ENCODE measurements at places on chromosomes 1 and 21.

DNA sequence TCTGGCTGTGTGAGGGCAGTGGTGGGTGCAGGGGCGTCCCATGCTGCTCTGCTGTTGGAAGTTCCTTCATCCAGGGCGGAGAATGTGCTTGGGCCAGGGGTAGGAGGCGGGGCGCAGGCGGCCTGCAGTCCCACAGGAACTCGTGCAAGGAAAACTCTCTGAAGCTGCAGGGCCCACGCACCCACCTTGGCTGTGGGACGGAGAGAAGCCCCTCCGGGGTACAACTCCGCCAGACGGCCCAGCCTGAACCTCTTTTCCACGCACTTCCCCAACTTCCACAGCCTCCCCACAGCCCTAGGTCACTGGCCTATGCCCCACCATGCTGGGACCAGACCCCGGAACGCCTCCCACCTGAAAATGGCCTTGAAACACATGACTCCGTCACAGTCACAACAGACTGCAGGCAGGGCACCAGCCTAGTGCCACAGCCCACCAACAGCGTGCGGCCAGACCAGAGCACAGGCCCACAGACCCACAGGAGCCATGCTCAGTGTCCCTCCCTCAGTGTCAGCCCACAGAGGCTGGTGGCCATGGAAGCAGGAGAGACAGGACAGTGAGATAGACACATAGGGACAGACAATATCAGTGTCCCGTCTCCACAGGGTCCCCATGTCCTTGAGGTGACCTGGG, 47.8 kb downstream of the WNT9A start:
- DNase-seq: no peak

DNA sequence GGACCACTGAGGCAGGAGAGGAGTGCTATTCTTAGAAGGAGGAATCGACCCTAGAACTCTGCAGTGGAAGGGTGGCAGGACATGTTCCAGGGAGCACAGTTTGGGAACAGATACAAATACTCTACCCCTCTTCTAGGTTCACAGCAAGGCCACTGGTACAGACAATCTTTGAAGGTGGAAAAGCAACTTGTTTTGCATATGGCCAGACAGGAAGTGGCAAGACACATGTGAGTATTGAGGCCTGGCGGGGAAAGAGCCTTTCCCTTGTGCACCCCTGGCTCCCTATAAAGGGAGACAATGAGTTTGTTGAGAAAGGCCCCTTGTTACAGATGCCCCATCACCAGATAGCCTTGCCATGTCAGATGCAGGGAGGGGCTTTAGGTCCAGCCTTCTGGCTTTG, 17.8 kb downstream of the KIF2C start:
- no peak for DNase-seq

DNA sequence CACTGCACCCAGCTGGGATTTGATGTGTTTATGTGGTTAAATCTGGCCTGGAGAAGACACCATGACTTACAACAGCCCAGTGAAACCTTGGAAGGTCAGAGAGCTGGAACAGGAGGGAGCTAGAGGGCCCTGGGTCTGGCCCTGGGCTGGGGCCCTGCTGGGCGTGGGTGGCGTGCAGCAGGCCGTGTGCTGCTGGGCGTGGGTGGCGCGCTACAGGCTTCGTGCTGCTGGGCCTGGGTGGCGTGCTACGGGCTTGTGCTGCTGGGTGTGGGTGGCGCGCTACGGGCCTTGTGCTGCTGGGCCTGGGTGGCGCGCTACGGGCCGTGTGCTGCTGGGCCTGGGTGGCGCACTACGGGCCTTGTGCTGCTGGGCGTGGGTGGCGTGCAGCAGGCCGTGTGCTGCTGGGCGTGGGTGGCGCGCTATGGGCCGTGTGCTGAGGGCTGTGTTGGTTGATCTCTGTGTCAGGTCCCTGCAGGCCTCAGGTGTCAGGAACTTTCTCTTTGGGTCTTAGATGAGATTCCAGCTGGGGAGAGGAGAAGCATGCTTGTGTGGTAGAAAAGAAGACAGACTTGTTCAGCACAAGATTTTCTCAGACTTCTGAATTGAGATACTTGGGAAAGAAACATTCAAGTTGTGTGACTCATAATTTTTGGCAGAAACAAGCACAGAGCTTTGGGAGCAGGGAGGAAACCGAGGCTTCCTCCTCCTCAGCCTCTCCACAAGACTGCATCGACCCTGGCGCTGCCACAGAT, 66.0 kb downstream of the COL18A1 start:
- DNase-seq: no peak

GRCh38 chr1:107142666-107143065, 1.8 kb downstream of the NTNG1 start:
- DNase-seq: no peak

DNA sequence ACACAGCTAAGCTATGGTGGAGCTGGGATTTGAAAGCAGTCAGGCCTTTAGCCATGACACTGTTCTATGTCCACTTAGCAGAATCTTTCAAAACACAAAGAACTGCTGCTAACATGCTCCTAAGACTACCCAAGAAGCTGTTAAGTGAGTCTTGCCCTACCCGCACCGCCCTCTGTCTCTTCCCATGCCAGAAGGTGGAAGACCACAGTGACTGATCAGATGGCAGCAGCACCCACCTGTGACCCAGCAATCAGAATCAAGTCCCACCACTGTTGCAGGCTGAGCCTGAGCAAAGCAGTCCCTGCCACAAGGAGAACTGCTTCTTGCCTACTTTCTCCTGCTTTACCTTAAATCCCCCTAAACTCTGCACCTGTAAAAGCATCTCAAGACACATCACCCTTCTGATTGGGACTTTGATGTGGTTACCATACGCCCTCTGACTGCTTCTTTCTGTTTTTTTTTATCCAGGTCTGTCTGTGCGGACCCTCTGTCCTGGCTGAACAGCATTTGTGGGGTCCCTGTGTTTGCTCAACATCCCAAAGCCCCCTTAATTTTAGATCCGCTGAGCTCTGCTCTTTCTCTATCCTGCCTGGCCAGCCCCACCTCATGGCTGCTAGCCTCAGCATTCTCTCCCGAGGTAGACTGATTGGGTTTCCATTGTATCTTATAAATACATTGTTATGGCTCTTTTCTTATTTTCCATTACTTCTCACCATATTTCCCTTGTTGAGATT, 16.0 kb downstream of the IRF2BP2 start:
- DNase-seq: no peak

GRCh38 chr1:4969556-4970129, 315.2 kb downstream of the AJAP1 start:
- no peak for DNase-seq

GRCh38 chr1:225654277-225654597, 1.3 kb upstream of the ENAH start:
- DNase-seq: no peak

- DNase-seq: no peak
Measured at GRCh38 chr1:42953182-42954180, 5.2 kb downstream of the SLC2A1 start.

DNA sequence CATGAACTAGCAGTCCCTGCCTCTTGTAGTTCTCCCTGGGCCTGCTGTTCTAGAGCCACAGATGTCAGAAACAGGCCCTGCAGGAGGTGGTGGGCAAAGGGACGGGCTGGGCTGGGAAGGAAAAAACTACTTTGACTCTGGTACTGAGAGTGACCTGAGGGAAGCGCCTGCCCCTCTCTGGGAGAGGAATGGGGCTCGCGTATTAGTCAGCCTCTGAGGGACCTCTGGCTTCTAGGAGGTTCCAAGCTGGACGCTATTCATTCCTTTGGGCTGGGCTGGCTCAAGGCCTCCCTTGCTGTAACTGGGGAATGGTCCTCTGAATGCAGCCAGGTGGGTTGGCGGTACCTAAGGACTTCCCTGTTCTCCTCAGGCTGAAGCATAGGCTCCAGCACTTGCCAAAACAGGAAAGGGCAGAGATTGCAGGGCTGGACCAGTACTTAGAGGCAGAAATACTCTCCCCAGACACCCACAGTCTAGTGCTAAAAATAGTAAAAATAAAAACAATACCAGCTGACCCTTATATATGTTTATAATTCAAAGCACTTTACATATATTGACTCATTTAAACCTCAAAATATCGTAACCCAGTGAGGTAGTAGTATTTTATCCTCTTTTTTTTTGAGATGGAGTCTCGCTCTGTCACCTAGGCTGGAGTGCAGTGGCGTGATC, 7.1 kb downstream of the POMGNT1 start:
- DNase-seq: no peak

- DNase-seq: no peak
Measured at GRCh38 chr1:110565565-110565964, 40.6 kb downstream of the KCNA2 start.

- DNase-seq: no peak
Measured at GRCh38 chr1:205061665-205062069, 18.7 kb downstream of the CNTN2 start.

- DNase-seq: no peak
Measured at GRCh38 chr1:33195556-33195955, 13.7 kb upstream of the TRIM62 start.

GRCh38 chr1:193649587-193649986, 463.2 kb upstream of the B3GALT2 start:
- no peak for DNase-seq

DNA sequence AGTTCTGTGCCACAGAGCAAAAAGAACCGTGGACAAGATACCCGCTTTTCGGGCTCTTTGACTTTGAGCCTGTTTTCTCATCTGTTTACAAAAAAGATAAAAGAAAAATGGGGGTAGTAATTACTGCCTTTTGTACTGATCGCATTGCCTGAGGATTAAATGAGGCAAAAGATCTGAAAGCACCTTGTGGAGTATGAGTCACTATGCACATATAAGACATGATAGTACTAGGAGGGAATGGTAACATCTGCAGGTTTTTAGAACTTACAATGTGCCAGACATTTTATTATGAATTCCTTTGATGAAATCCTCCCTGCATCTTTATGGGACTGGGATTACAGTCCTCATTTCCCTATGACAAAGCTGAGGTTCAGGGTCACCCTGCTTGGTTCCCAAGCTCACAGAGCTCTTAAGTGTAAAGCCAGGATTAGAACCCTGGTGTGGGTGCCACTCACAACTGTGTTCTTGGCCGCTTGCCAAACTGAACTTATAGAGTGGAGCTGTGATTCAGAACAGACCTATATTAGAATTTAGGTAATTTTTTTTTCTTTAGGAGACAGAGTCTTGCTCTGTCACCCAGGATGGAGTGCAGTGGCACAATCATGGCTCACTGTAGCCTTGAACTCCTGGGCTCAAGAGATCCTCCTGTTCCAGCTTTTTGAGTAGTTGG, 1.8 kb downstream of the DISC1 start:
- DNase-seq: no peak

- DNase-seq: no peak
Measured at GRCh38 chr1:20555025-20555757, 2.8 kb downstream of the FAM43B start.

DNA sequence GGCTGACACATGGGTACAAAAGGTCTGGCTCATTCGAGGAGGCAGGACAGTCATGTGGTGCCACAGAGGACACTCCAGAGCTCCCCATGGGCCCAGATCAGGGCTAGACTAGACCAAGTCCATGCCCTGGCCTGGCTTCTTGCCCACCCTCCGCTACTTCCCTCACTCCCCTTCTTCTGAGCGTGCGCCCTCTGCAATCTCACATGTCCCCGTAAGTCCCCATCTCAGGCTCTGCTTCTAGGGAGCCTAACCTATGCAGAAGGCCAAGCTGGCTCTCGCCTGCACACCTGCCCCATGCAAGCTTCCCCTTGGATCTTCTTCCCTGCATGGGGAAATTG, 553.6 kb downstream of the PTPRU start:
- no peak for DNase-seq

GRCh38 chr1:51750729-51751128, 127.8 kb downstream of the NRDC start:
- DNase-seq: no peak

DNA sequence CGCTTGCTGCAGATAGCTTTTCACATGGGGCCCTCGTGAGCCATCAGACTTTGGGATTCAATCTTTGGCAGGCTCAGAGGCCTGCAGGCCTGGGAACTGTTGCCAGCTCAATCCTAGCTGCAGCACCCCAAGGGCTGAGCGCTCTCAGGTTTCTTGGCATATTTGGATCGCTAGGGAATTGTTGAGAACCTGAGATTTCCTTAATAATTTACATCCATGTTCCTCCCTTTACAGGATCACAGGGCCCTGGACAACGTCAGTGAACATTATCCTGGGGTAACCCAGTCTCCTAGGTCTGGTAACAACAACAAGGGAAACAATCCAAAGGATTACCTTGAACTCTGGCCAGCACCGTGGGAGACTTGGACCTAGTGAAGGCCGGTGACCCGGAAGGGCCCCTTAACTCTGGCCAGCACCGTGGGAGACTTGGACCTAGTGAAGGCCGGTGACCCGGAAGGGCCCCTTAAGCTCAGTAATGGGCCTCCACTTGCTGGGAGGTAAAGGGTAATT, 49.3 kb upstream of the NEK2 start:
- no peak for DNase-seq

- DNase-seq: no peak
Measured at GRCh38 chr1:80533775-80534334, 1266.9 kb upstream of the ADGRL2 start.

DNA sequence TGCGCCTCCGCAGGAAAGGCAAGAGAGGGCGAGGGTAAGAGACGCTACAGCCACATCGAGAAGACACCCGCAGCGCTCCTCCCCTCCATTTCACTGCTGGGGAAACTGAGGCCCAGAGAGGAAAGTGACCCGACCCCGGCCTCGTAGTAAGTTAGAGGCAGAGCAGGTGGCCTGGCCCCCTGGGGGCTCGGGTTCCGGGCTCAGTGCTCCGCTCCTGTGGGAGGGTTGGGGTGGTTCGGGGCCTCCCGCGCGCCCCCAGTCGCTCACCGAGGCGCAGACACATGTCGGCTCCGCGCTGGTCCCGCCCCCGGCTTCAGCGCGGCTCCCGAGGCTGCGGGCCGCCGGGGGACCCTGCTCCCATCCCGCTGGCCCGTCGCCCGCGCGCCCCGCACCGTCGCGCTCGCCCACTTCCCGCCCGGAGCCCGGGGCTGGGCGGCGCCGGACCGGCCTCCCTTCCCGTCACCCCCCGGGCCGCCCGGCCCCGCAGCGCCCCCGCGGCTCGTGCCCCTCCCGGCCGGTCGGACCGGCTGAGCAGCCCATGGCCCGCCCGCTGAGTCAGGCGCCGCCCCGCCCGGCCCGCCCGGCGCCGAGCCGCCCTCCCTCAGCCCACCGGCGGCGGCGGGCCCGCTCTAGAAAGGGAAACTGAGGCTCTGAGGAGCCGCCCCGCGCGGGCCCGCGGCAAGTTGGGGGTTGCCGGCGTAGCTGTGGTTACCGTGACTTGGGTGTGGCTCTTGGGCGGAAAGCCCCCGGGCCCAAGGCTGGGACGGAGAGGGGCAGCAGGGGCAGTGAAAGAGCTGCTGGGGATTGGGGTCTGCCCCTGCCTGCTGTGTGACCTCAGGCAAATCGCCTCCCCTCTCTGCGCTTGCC, at the start of gene TMEM54:
Gene TMEM54 (minus strand): TSS at position 434 of the 867 bp plus-strand sequence. CDS start 151 bp downstream, at position 283.
- DNase-seq: no peak

GRCh38 chr1:2778220-2778592, 23.3 kb downstream of the TTC34 start:
- no peak for DNase-seq

DNA sequence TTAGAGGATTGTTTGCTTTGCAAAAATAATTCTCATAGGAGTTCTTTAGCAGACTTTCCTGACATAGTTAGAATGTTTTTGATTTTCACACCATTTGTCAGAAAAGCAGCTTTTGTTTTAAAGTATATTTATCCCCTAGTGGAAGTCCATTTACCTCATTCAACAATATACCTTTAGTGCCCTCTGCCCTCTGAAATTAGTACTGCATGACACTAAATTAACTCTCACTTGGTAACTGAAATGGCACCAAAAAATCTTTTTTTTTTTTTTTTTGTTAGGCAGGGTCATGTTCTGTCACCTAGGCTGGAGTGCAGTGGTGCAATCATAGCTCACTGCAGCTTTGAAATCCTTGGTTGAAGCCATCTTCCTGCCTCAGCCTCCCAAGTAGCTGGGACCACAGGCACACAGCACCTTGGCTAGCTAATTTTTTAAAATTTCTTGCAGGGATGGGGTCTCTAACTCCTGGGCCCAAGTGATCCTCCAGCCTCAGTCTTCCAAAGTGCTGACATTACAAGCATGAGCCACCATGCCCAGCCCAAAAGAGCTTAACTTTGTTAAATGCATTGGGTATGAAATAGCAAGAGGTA, 13.6 kb downstream of the LRRC42 start:
- no peak for DNase-seq

Measured in esophagus squamous epithelium (tissue), 5 donors.